ENCODE measurements at places on chromosomes 6 and 20. TPM values are rescaled to one million over a fixed set of nuclear protein-coding genes. Genes with fewer than 3 reads are reported as not detected.

The NRN1 gene
- total RNA-seq: 4.5 TPM

The RAET1E gene
- total RNA-seq: 0.74 TPM

GRCh38 chr6:67887747-67888545 lies 747.1 kb upstream of the ADGRB3 start:
- no peak for DNase-seq

DNA sequence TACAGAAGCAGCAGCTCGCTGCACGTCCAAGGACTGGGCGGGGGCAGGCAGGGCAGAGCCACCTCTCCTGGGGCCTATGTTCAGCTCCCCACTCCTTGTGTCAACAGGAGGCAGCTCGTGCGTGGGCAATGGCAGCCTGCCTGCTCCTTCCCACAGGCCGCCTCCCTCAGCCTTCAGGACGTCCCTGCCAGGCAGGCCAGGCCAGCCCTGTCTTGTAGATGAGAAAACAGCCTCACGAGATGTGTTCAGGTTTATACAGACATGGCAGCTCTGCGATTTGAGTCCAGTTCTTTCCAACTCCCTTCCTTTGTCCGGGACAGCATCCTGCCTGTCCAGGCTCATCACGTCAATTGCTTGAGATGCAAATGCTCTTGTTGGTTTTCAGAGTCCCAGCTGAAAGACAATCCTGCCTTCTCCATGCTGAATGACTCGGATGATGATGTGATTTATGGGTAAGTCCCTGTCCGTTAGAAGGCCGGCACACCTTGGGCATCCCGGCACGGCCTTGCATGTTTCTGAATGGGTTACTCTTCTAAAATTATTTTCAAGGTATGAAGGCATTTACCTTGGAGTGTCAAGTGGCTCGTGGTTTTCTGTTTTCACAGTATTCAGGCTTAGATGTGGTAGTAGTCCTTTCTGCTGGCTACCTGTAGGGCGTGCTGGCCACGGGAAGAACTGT lies 13.5 kb downstream of the DYNLT1 start:
- DNase-seq: no peak

GRCh38 chr6:16698162-16698533 lies 63.1 kb downstream of the ATXN1 start:
- no peak for DNase-seq

DNA sequence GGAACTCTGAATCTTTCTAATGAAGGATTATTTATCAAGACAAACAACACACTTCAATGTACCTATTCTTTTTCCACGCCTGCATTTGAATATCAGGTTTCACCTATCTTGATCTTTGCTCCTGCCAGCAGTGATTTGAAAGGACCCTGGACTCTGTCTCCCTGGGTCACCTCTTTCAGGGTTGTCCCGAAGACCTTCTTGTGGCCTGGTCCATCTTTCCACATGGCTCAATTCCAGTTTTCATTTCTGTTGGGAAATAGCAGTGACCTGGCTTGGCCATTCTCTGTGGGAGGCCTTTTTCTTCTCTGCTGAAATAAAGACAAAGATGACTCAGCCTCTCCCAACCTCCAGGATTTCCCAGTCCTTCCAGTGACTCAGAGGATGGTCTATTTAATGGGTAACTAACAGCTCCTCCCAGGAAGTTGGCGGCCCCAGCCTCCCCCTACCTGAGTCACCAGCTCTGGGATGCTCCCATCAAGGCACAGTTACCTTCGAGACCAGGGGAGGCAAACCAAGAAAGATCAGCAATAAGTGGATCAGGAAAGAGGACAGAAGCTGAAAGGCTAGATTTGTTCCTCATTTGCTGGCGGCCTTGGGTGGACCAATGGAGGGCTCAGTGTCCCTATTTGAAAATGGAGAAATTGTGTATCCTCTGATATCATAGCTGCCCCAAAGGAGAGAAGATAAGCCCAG lies 120.2 kb upstream of the RNF24 start:
- no peak for DNase-seq
